ENCODE measurements at places on chromosomes 13 and 19. TPM values are rescaled to one million over a fixed set of nuclear protein-coding genes. Genes with fewer than 3 reads are reported as not detected.
A peak's percentile ranks its signal among the peaks of the same experiment; 100 is the strongest.

The KDM4B gene
- total RNA-seq: 37.1 TPM

The PNMA8A gene
- not detected for total RNA-seq

The OR10H1 gene
- not detected for total RNA-seq

- H3K27ac ChIP-seq: no peak overlapping the region
- no peak for DNase-seq
- peak overlapping the region; percentile 10 for H3K4me3 ChIP-seq
- H3K4me1 ChIP-seq: peaks cover 34% of the 10 kb centered on the region
- no peaks in the 10 kb centered on the region for H3K36me3 ChIP-seq
- peaks cover 4% of the 10 kb centered on the region for H3K27me3 ChIP-seq
These were observed 2.3 kb downstream of the KISS1R start for GRCh38 chr19:919199-920050.

DNA sequence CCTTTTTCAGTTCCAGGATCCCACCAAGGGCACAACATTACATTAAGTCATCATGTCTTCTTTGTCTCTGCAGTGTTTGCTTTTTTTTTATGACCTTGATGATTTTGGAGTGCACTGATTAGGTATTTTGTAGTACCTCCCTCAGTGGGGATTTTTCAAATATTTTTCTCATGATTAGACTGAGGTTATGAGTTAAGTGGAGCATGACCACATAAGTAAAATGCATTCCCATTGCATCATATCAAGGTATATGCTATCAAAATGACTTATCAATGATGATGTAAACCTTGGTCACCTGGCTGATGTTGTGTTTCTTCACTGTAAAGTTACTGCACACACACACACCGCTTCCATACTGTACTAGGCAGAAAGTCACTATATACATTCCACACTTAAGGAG lies 96.7 kb upstream of the TRPC4 start:
- no peak for DNase-seq
- H3K4me1 ChIP-seq: no peaks in the 10 kb centered on the region
- H3K36me3 ChIP-seq: no peaks in the 10 kb centered on the region
- no peak overlapping the region for H3K4me3 ChIP-seq
- H3K27ac ChIP-seq: no peak overlapping the region
- no peaks in the 10 kb centered on the region for H3K27me3 ChIP-seq

DNA sequence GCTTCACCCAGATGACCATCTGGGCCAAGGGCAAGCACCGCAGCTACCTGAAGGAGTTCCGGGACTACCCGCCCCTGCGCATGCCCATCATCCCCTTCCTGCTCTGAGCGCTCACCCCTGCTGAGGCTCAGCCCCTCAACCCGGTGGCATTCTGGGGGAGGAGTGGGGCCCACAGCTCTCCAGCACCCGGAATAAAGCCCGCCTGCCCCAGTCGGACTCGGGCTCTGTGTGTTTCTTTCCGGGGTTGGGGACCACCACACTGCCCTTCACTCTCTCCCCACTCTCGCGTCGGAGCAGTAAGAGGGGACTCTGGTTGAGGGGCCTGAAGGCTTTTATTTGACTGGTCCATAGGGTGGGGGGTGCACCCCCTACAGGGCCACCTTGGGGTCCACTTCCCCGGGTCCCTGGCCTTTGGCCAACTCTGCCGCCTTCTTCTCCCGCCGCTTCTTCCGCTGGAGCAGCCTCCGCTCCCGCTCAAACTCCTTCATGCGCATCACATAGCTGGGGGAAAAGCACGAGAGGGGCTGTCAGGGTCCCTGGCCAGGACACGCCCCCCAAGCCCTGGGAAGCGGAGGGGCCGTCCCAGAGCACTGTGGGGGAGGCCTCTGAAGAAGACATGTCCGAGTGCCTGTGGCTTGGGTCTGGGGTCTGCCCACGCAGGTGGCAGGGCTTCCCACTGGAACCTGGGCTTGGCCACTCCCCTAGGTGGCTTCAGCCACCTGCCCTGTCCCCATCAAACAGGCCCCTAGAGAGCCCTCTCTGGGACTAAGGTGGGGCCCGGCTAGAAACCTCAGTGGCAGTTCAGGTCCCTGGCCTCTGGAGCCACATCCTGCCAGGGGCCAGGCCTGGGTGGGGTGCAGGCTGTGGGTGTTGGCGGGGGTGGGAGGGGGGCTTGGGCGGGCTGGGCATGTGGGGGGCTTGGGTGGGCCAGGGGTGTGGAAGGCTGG lies 5.8 kb downstream of the NDUFB7 start:
- H3K4me1 ChIP-seq: peaks cover 37% of the 10 kb centered on the region
- H3K36me3 ChIP-seq: peaks cover 27% of the 10 kb centered on the region
- no peaks in the 10 kb centered on the region for H3K27me3 ChIP-seq
- H3K27ac ChIP-seq: no peak overlapping the region
- H3K4me3 ChIP-seq: no peak overlapping the region

- H3K4me3 ChIP-seq: no peak overlapping the region
- DNase-seq: no peak
- H3K4me1 ChIP-seq: peaks cover 88% of the 10 kb centered on the region
- no peak overlapping the region for H3K27ac ChIP-seq
These were observed 51.9 kb upstream of the C1QTNF9 start for GRCh38 chr13:24257497-24257896.

DNA sequence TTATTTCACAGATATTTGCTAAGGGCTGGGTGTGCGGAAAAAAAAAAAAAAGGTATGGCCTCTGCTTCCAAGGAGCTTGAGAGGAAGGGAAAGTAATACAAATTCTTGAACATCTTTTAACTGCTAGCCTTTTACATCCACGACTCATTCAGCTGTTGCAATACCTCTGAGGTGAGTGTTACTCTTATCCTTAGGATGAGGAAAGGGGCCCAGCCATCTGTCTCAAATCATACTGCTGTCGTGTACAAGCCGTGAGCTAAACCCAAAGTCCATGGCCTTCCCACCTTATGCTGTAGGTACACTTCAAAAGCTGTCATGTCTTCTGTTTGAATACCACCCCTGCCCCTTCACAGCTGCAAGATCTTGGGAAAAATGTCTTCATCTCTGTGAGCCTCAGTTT lies 146.8 kb downstream of the KCNRG start:
- H3K4me1 ChIP-seq: no peaks in the 10 kb centered on the region
- peaks cover 16% of the 10 kb centered on the region for H3K27me3 ChIP-seq
- H3K27ac ChIP-seq: no peak overlapping the region
